ENCODE measurements at places on chromosomes 6 and 20. TPM values are rescaled to one million over a fixed set of nuclear protein-coding genes. Genes with fewer than 3 reads are reported as not detected.
A peak's percentile ranks its signal among the peaks of the same experiment; 100 is the strongest.

GRCh38 chr6:139926711-139927110 is 552.3 kb upstream of the CITED2 start:
- no peak for DNase-seq

Gene TRAPPC3L
- 0.24 TPM for total RNA-seq

Gene CST2
- not detected for total RNA-seq

Gene KCNK16
- not detected for total RNA-seq

DNA sequence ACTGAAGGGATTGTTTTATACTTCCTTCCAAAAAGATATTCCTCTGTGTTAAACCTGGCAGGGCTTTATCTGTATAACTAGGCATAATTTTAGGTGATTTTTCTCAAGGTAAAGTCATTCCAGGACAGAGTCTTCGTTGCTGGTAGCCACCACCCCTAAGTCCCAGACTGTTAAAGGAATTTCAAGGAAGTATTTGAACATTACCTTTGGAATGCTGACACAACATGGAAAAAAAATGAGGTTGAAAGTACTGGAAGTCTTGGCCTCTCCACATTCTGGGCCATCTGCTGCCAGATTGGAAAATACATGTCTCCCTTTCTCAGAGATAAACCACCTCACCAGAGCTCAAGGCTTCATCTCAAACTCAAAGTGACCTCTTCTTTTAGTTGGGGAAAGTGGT is 27.0 kb upstream of the ETV7 start:
- DNase-seq: no peak

Gene SYNDIG1
- total RNA-seq: 28.4 TPM

Gene PTGIS
- total RNA-seq: 45.2 TPM

Gene NKX2-2
- not detected for total RNA-seq

Gene MPIG6B
- total RNA-seq: 0.39 TPM

DNA sequence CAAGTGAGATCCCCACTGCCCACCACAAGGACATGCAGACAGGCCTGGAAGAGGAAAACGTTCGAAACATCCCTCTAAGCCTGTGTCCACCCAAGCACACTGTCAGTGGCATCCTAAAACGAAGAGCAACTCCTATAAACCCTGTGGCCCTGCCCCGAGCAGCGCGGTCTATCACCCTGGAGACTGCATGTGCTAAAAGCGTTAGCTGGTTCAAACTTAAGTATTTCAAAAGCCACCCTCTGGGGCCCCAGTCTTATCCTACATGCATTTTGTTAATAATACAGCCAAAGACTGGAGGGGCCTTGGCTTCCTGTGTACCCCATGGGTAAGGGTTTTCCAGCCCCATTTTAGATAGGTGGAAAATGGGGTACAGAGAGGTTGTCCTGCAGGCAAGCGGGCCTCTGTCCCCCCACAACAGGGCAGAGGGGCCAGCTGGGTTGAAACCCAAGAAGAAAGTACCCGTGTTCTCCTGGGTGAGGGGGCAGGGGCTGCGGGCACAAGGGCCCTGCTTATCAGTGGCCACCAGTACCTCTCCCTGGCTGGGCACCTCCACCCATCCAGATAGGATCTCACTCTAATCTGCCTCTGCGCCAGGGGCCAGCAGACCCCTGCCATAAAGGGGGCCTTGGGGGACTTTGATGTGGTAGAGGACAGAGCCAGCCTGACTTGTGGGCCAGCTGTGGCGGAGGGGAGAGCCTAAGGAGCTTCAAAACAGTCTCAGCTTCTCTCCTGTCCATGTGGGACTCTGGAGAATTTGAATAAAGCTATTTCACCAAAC is 28.3 kb downstream of the PREX1 start:
- DNase-seq: no peak

DNA sequence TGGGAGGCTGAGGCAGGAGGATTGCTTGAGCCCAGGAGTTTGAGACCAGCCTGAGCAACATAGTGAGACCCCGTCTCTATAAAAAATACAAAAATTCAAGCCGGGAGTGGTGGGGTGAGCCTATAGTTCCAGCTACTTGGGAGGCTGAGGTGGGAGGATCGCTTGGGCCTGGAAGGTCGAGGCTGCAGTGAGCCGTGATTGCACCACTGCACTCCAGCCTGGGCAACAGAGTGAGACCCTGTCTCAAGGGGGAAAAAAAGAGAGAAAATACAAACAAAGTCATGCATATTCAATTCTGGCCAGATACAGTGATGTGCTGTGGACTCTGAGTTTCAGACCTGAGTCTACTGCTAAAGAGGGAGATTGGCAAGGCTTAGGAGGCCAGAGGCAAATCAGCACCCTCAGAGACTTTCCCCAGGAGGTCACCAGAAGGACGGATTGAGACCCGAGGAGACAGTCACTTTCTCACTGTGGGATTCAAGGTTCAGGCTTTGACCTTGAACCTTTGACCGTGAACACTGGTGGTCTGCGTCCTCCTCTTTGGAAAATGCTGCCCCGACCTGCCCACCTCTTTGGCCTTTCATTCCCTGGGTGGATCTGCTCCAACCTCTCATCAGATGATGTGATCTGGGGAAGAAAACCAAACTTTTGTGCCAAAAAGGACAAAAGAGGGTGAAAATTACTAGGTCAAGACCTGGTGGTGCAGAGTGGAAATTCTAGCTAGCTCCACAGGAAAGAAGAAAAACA is 31.2 kb downstream of the TGM2 start:
- peak; percentile 9 for DNase-seq

Gene POU3F2
- not detected for total RNA-seq

DNA sequence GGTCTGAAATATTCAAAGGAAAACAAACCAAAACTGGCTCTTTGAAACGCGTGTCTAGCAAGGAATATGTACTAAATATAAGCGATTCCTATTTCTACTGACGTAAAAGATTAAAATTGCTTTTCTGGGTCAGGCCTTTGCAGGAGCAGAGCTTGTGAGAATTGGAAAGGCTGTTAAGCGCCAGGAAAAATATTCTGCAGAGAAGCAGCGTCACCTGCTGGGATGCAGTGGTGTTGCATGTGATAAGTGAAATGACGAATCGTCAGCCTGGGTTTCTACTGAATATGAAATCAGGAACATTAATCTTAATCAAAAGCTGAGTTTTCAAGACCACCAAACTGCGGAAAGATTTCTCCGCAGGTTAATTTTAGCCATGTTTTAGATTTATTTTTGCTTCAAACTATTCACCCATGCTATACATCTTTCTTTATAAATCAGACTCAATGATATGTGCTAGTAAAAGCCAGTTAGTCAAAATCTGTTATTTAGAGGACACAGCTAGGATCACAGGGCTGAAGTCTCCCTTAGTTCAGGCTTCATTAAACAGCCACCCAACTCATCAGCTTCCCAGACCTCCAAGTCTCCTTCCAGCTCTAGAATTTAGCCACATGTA is 67.4 kb downstream of the ALDH8A1 start:
- DNase-seq: peak; percentile 56

DNA sequence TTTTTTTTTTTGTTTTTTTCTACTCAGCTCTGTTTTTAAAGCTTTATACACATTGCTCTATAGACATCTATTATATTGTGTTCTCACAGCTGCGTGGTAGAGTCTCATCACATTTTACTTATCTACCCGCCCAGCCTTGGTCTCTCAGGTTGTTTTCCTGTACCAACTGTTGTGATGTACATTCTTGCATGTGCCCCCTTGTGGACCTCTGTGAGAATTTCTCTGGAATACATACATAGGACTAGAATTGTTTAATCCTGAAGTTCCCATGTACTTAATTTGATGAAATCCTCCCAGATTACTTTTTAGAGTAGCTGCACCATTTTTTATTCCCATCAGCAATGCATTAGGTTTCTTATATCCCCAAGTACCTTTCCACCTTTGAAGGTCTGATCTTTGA is 40.4 kb upstream of the TINAG start:
- DNase-seq: no peak

GRCh38 chr6:166707045-166707444 is 80.0 kb upstream of the RPS6KA2 start:
- peak; percentile 62 for DNase-seq

Gene E2F3
- total RNA-seq: 4.8 TPM

DNA sequence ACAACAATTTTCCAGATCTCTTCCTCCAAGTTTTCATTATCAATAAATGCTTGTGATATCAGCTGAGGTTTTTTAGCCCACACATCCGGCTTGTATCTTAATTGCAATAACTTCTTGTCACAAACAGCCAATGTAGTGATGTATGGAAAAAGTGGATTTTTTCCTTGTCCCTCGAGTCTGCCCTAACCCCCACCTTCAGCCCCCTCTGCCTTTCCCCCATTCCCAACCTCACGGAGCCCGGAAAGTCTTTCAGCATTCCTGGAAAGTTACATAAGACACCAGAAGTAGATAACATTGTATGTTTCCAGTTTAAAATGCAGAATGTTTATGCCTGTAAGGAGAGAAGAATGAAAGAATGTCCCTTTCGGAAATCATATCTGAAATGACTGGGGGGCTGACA is 179.2 kb upstream of the PHACTR1 start:
- no peak for DNase-seq

Gene RAB44
- total RNA-seq: 0.12 TPM

Gene NOX3
- not detected for total RNA-seq

Gene SPATS1
- total RNA-seq: not detected

DNA sequence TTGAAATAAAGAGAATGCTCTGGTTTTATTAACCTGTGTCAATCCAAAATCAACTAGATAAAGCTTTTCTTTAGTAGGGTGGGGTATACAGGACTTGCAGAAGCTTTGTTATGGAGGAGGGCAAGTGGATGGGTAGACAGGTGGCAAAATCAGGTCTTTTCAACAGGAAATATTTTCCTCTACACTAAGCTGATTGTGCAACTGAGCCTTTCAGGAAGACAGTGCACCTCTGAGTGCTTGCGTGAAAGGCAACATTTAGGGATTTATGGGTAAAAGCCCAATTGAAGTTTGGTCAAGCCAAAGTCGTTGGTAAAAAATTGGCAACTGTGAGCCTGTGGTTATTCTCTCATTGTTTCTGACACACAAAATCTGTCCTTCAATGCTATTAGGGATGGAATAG is 23.8 kb upstream of the TUBB2A start:
- no peak for DNase-seq

GRCh38 chr6:166615059-166615770 is 11.8 kb downstream of the RPS6KA2 start:
- peak; percentile 71 for DNase-seq

Gene COX4I2
- 11.4 TPM for total RNA-seq

GRCh38 chr6:35487658-35488516 is 9.0 kb downstream of the TEAD3 start:
- DNase-seq: no peak

DNA sequence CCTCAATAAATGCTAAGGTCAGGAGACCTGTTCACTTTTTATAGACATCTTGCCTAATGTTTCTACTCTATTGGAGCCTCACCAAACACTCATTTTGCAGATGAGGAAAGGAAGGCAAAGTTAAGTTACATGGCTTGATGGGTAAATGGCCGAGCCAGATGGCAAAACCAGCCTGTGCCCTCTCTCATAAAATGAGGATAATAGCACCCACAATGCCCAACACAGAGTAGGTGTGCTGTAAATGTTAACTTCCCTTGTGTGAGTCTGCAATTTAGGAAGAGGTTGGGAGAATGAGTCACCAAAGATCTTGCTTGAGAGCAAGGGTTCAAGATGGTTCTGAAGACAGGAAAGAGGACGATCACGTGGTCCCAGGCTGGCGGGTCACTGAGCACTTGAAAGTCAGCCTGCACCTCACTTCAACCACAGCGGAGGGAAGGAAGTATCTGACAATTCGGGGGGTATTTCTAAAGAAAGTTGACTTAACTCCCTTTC is 3.3 kb downstream of the KCNK5 start:
- DNase-seq: no peak

- peak; percentile 81 for DNase-seq
These were observed 60.8 kb downstream of the PRPH2 start for GRCh38 chr6:42661540-42662153.

Gene ZNF341
- total RNA-seq: 2.0 TPM

- DNase-seq: no peak
These were observed 14.9 kb downstream of the TMEM170B start for GRCh38 chr6:11552442-11552841.

Gene CD93
- 46.3 TPM for total RNA-seq

DNA sequence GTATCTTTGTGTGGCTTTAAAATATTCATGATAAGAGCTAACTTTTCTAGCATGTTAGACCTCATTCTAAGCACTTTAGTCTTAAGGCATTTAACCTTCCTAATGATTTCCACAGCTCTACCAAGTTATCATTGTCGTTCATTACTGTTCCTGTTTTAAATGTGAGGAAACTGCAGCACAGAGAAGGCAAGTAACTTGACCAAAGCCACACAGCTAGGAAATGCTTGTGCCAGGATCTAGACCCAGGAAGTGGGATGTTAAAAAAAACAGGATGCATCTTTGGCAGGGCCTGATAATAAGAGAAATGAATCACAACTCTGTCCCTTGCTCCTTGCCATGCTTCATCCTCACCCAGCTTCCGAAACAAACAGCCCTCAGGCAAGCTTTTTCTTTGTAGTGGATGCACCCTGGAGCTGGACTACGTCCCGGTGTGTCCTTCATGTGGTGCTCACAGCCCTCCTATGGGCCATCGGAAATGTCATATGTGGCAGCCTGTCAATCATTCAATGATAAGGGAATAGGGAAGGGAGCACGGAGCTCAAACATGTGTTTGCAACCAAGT is 196.9 kb upstream of the RREB1 start:
- DNase-seq: no peak

DNA sequence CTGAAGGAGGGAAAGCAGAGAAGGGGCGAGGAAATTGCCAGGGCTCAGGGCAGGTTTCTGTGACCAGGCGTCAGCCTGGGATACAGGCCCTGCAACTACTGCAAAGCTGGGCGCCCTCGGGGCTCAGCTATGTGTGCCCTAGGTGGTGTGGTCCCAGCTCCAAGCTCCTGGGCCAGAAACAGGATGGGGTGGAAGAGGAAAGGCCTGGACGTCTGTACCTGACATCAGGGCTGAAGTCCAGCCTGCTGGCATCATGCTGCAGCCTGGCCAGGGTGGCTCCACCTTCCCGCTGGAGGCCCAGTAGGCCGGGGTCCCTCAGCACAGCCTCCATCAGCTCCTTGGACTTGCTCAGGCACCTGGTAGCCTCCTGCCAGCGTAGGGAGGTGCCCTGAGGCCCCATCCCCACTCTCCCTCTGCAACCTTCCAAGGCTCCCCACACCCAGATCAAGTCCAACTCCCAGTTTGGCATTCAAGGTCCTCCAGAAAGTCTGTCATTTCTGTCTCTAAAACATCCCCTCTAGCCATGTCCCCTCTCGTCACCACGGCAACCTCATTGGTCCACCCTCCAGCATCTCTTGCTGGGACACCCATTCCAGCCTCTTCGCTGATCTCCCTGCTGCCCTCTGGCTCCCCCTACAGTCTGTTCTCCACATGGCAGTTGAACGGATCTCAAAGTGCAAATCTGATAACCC is 38.2 kb downstream of the KIAA1755 start:
- peak; percentile 73 for DNase-seq

Gene VPS52
- 25.9 TPM for total RNA-seq

Gene KCNQ2
- 2.0 TPM for total RNA-seq

Gene OR2H1
- not detected for total RNA-seq

Data from left cardiac atrium (tissue), 4 donors.